Activated naive CD4-positive, alpha-beta T cell treated with anti-CD3 and anti-CD28 coated beads for 36 hours (primary cell): ENCODE measurements at places on chromosomes 2 and 18. TPM values are rescaled to one million over a fixed set of nuclear protein-coding genes. Genes with fewer than 3 reads are reported as not detected.
A peak's percentile ranks its signal among the peaks of the same experiment; 100 is the strongest.

DNA sequence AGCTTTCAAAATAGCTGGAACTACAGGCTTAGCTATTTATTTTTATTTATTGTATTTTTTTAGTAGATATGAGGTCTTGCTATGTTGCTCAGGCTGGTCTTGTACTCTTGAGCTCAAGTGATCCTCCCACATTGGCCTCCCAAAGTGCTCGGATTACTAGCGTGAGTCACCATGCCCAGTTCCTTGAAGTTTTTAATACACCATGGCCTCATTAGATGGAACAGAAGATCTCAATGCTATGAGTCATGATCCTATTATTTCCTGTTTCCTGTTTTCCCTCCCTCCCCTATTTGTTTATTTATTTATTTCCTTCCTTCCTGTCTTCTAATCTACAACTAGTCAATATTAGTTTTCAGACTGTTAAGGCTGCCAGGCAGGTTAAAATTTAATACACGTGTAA is 309.0 kb downstream of the CMPK2 start:
- H3K36me3 ChIP-seq: no peaks in the 10 kb centered on the region
- DNase-seq: no peak
- no peaks in the 10 kb centered on the region for H3K4me1 ChIP-seq
- H3K4me3 ChIP-seq: no peak overlapping the region
- no peak overlapping the region for H3K27ac ChIP-seq

- peaks cover 7% of the 10 kb centered on the region for H3K36me3 ChIP-seq
- no peaks in the 10 kb centered on the region for H3K27me3 ChIP-seq
- H3K27ac ChIP-seq: peak overlapping the region; percentile 91
- peak overlapping the region; percentile 86 for H3K4me3 ChIP-seq
- peak; percentile 87 for DNase-seq
Observed at GRCh38 chr2:10331702-10332401, 29.1 kb downstream of the HPCAL1 start.

- DNase-seq: no peak
- no peaks in the 10 kb centered on the region for H3K36me3 ChIP-seq
- no peak overlapping the region for H3K4me3 ChIP-seq
- H3K27me3 ChIP-seq: peaks cover 23% of the 10 kb centered on the region
Observed at GRCh38 chr2:45191146-45191863, 182.1 kb upstream of the SIX2 start.

GRCh38 chr18:52963481-52963880 is 623.5 kb downstream of the DCC start:
- no peaks in the 10 kb centered on the region for H3K36me3 ChIP-seq
- no peaks in the 10 kb centered on the region for H3K4me1 ChIP-seq
- H3K27ac ChIP-seq: no peak overlapping the region
- H3K4me3 ChIP-seq: no peak overlapping the region
- no peak for DNase-seq
- H3K27me3 ChIP-seq: no peaks in the 10 kb centered on the region

DNA sequence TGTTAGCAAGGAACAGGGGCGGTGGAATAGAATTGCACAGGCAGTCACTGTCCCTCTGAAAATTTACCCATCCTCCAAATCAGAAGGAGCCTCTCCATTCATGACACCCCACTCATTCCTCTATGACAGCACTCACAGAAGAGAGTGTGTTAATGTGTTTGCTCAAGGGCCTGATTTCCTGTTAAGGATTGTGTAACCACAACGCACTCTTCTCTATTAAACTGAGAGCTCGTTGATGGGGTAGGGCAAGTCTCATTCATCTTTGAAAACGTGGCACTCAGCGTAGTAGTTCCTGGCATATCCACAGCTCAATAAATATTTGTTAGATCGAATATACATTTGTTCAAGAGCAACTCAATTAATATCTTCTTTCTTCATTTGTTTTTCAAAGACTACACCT is 106.4 kb downstream of the VAPA start:
- H3K4me1 ChIP-seq: peaks cover 5% of the 10 kb centered on the region

GRCh38 chr2:203730076-203730729 is 23.8 kb downstream of the CD28 start:
- H3K27ac ChIP-seq: peak overlapping the region; percentile 97
- peaks cover 76% of the 10 kb centered on the region for H3K36me3 ChIP-seq
- no peak for DNase-seq
- H3K4me3 ChIP-seq: peak overlapping the region; percentile 17

- H3K4me1 ChIP-seq: peaks cover 5% of the 10 kb centered on the region
- H3K36me3 ChIP-seq: no peaks in the 10 kb centered on the region
Observed at GRCh38 chr2:102498414-102498813, 25.4 kb downstream of the SLC9A4 start.

DNA sequence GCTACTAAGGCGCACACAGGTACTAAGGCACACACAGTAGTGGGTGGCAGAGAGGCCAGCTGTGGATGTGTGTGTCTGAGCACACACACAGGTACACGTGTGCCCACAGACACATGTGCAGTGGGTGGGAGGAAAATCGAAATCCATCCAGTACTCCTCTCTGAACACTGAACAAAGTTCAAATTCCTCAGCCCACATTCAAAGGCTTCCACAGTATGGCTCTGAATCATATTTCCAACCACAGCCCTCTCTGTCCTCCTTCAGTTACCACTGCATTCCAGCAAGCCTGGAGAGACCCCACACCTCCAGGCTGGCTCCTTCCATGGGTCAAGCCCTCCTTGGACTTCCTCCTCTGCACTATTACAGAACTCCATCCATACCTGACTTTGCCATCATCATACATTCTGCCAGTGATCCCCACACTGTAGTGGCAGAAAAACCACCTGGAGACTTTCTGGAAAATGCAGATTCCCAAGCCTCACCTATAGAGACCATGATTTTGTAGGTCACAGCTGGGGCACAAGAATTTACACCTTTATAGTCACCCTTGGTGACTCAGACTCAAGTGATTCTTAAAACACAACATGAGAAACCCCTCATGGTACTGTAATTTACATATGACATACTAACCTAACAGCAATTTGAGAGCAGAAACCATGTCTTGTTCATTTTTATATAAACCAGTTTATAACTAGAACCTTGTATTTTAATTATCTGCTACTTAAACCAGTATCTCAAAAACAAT is 31.4 kb downstream of the EPG5 start:
- H3K27ac ChIP-seq: no peak overlapping the region
- no peaks in the 10 kb centered on the region for H3K27me3 ChIP-seq
- DNase-seq: peak; percentile 7
- H3K36me3 ChIP-seq: peaks cover 31% of the 10 kb centered on the region
- H3K4me3 ChIP-seq: no peak overlapping the region

DNA sequence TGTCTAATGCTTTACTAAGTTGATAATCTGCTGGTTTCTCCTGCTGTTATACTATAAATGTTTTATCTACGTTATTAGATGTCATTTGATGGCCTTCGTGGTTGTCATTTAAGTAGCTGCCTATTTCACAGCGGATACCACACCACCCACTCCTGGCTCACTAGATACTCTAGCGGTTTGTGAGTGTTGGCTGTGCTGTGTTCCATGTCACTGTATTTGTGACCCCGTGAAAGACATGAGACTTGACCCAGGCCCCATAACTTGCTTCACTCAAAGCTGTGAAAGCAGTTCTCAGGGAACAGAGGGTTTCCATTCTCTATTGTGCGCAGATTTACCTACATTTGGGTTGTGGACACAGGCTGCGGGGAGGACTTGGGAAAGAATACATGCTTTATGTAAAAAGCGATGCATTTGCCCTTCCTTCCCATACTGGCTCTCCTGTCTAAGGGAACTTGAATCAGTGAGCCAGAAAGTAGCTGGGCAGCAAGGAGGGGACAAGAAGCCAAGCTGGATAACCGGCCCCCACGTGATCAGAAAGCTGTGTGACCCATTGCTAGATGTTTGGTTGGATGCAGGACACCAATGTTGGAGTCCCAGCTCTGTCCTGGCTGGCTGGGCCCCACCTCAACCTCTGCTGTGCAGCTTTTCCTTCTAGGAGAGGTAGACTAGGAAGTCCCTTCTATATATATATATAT is 52.2 kb downstream of the PLB1 start:
- DNase-seq: no peak
- no peak overlapping the region for H3K4me3 ChIP-seq
- H3K27ac ChIP-seq: no peak overlapping the region
- no peaks in the 10 kb centered on the region for H3K27me3 ChIP-seq
- H3K4me1 ChIP-seq: peaks cover 10% of the 10 kb centered on the region

GRCh38 chr2:214995409-214995808 is 143.0 kb downstream of the ABCA12 start:
- no peak overlapping the region for H3K27ac ChIP-seq
- peaks cover 1% of the 10 kb centered on the region for H3K27me3 ChIP-seq
- no peak overlapping the region for H3K4me3 ChIP-seq
- no peaks in the 10 kb centered on the region for H3K36me3 ChIP-seq
- no peak for DNase-seq

GRCh38 chr2:129741623-129742022 is 237.8 kb upstream of the RAB6C start:
- H3K36me3 ChIP-seq: no peaks in the 10 kb centered on the region
- peaks cover 8% of the 10 kb centered on the region for H3K27me3 ChIP-seq

GRCh38 chr2:185187421-185187820 is 551.2 kb upstream of the FSIP2 start:
- no peaks in the 10 kb centered on the region for H3K27me3 ChIP-seq
- no peak overlapping the region for H3K4me3 ChIP-seq
- no peak overlapping the region for H3K27ac ChIP-seq

DNA sequence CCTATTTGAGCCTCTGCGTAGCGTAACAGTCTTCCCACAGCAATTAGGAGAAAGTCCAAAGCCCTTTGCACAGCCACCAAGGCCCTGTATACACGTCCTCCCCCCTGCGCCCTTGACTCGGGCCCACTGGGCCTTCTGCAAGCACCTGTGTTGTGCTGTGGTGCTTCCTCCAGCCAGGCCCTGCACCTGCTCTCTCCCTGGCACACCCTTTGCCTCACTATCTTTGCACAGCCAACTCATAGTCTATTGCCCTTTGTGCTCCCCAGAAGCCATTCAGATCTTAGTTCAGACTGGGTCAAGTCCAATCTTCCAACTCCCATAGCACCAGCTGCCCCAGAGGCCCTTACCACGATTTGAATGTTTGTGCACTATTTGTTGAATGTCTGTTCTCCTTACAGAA is 271.6 kb upstream of the MGAT5 start:
- no peaks in the 10 kb centered on the region for H3K36me3 ChIP-seq
- peaks cover 2% of the 10 kb centered on the region for H3K27me3 ChIP-seq
- no peak overlapping the region for H3K27ac ChIP-seq
- no peak for DNase-seq
- no peaks in the 10 kb centered on the region for H3K4me1 ChIP-seq
- no peak overlapping the region for H3K4me3 ChIP-seq

DNA sequence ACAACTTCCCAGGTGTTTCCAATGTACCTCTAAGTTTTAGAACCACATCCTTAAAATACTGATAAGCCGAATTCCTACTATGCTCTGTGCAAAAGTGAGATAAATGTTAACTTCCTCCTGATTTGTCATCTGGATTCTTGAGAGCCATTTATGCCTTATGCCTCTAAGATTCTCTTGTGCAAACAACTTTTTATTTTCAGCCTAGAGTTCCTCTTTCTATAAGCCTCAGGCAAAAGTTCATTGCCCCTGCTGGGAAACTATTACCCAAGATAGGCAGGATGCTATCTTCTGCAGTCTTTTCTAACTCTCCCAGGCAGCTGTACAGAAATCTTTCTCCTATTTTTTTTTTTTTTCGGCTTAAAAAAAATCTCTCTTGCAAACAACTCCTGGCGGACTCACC is 216.1 kb downstream of the KCNJ3 start:
- H3K36me3 ChIP-seq: no peaks in the 10 kb centered on the region
- no peak overlapping the region for H3K4me3 ChIP-seq
- H3K27me3 ChIP-seq: no peaks in the 10 kb centered on the region

GRCh38 chr2:217951091-217951490 is 51.7 kb downstream of the TNS1 start:
- no peak for DNase-seq
- H3K4me1 ChIP-seq: no peaks in the 10 kb centered on the region
- no peak overlapping the region for H3K27ac ChIP-seq
- H3K36me3 ChIP-seq: no peaks in the 10 kb centered on the region

The ARHGEF4 gene
- 2.6 TPM for total RNA-seq

The SOWAHC gene
- 0.38 TPM for total RNA-seq

The LOXL3 gene
- total RNA-seq: 0.35 TPM

The DTNB gene
- 27.6 TPM for total RNA-seq

The DNAJC5G gene
- total RNA-seq: not detected
